ENCODE measurements at places on chromosomes 11 and 22.

- DNase-seq = no peak
Observed at GRCh38 chr11:72833811-72834493, 19.7 kb downstream of the ATG16L2 start.

- DNase-seq = no peak
Observed at GRCh38 chr11:19576054-19576453, 136.6 kb upstream of the NAV2 start.

DNA sequence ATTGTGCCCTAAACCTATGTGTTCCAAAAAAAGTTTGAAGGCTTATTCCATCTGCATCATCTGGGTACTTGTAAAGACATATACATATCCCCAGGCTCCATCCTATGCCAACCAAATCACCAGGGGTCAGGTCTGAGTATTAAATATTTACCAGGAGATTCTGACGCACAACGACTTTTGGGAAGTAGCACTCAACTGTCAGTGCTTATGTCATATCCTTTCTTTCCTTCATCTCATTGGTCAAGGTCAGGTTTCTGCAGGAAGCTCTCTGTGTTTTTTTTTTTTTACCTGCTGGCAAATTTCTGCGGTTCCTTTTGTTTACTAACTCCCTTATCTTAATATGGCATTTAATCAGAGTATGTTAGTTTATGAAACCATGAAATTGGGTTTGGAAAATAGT lies 22.5 kb upstream of the CYP2R1 start:
- DNase-seq = no peak

GRCh38 chr22:23159291-23159630 lies 14.0 kb downstream of the RAB36 start:
- no peak for DNase-seq

GRCh38 chr11:20156280-20156875 lies 3.9 kb downstream of the DBX1 start:
- no peak for DNase-seq

- DNase-seq = no peak
Observed at GRCh38 chr11:108825381-108825780, 160.5 kb downstream of the DDX10 start.

- DNase-seq = no peak
Observed at GRCh38 chr22:17064498-17065100, 20.2 kb upstream of the IL17RA start.
